NCI-H1417 treated with DMSO at 0.1 percent for 48 hours (cell line): ENCODE measurements at places on chromosomes 7 and 10.

GRCh38 chr10:19014034-19014433 is 34.6 kb upstream of the MALRD1 start:
- DNase-seq = no peak

DNA sequence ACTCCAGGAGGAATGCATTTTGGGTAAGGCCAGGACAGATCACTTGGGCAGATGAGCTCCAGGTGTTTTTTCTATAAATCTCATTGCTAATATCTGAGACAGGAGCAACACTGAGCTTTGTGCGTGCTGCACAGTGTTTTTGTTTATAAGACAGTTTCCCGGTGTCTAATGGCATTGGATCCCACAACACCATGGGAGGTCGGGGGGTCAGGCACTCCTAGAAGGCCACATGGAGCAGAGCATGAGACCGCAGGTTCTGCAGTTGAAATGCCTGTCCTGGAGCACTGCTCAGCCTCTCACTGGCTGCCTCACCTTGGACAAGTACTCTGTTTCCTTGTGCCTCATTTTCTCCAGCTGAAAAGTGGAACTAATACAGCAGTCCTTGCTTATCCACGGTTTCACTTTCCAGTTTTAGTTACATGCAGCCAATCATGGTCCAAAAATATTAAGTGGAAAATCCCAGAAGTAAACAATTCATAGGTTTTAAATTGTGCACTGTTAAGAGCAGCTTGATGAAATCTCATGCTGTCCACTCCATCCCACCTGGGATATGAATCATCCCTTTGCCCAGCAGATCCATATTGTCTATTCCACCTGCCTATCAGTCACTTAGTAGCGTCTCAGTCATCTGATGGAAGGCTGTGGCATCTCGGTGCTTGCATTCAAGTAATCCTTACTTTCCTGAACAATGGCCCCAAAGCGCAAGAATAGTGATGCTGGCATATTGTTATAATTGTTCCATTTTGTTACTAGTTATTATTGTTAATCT is 35.2 kb downstream of the ATXN7L1 start:
- no peak for DNase-seq

- DNase-seq = no peak
Measured at GRCh38 chr10:17768957-17769356, 17.0 kb downstream of the TMEM236 start.

GRCh38 chr7:10939237-10939910 is 34.3 kb upstream of the PHF14 start:
- DNase-seq = no peak

GRCh38 chr10:88473989-88474883 is 108.9 kb downstream of the RNLS start:
- peak; percentile 61 for DNase-seq

GRCh38 chr10:43940898-43941837 is 292.5 kb upstream of the ZNF32 start:
- no peak for DNase-seq

DNA sequence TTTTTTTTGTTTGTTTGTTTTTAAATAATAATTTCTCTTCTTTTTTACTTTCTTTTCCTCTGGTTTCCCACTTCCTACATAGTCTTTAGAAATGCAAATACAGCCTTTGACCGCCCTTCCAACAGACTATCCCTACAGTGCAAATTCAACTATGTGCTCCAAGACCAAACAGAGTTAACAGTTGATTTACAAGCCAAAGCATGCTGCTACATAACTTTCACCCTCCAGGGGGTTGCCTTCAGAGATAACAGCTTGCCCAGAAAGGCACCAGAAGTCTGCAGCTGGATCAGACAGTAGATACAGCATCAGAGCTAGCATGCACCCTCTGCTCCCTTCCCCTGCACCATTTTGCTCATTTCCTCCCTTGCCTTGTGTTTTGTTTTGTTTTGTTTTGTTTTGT is 539.0 kb downstream of the ZWINT start:
- no peak for DNase-seq

- no peak for DNase-seq
Measured at GRCh38 chr7:153065051-153065450, 305.5 kb downstream of the ACTR3B start.

GRCh38 chr10:22303461-22303860 is 12.7 kb upstream of the COMMD3 start:
- DNase-seq = no peak

DNA sequence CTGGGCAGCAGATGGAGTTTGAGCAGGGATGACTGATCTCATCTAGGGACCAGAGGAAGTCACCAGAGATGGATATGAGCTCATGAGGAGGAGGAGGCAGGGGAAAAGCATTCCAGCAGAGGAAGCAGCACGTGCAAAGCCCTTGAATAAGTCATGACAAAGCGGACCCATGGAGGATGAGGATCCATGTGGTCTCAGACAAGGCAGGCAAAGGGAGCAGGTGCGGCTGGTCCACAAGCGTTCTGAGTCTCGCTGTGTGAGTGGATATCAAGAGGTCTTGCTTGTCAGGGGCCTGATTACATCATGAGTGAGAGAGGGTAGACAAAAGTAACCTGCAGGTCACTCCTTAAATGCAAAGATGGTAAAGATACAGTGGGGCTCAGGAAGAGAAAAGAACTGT is 307.6 kb downstream of the GRID1 start:
- no peak for DNase-seq
